ENCODE measurements at places on chromosomes 7 and 10.

GRCh38 chr7:93092757-93093370 is 24.9 kb downstream of the SAMD9 start:
- no peak overlapping the region for H3K27ac ChIP-seq
- no peaks in the 10 kb centered on the region for H3K4me1 ChIP-seq
- DNase-seq = no peak
- H3K4me3 ChIP-seq = no peak overlapping the region

- DNase-seq = no peak
- H3K4me1 ChIP-seq = no peaks in the 10 kb centered on the region
- no peak overlapping the region for H3K27ac ChIP-seq
These were observed 588.6 kb upstream of the LRRTM3 start for GRCh38 chr10:66337211-66337610.

GRCh38 chr7:43481902-43482678 is 100.8 kb upstream of the STK17A start:
- no peaks in the 10 kb centered on the region for H3K36me3 ChIP-seq
- H3K4me1 ChIP-seq = peaks cover 2% of the 10 kb centered on the region
- H3K4me3 ChIP-seq = no peak overlapping the region
- no peak for DNase-seq
- peaks cover 4% of the 10 kb centered on the region for H3K27me3 ChIP-seq

DNA sequence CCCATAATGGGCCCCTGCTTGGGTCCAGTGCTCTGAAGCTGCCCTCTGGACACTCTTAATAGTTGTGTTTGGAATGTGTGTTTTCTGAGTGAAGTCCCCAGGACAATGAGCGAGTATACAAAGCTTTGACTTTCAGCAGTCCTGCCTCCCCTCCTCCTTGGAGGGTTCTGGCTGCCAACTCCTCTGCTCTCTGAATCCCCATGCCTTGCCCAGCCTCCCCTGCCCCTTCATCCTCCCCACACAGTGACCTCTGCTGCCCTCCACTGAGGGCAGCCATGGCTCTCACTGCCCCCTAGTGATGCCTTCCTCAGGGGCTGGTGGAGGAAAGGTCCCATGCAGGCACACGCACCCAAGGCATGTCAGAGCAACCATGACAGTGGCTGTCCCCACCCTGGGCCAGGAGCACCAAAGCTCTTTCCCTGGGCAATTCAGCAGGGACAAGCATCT is 40.9 kb downstream of the FRMPD2 start:
- peaks cover 7% of the 10 kb centered on the region for H3K36me3 ChIP-seq
- DNase-seq = no peak
- H3K27me3 ChIP-seq = peaks cover 52% of the 10 kb centered on the region
- no peak overlapping the region for H3K4me3 ChIP-seq

GRCh38 chr7:1024876-1025742 is 19.2 kb upstream of the GPR146 start:
- H3K27me3 ChIP-seq = no peaks in the 10 kb centered on the region
- H3K4me3 ChIP-seq = no peak overlapping the region
- H3K36me3 ChIP-seq = no peaks in the 10 kb centered on the region
- peaks cover 22% of the 10 kb centered on the region for H3K4me1 ChIP-seq

GRCh38 chr10:84166620-84167288 is 6.8 kb upstream of the GPR15LG start:
- no peak overlapping the region for H3K4me3 ChIP-seq
- no peaks in the 10 kb centered on the region for H3K36me3 ChIP-seq
- no peaks in the 10 kb centered on the region for H3K4me1 ChIP-seq
- no peak for DNase-seq
- H3K27me3 ChIP-seq = peaks cover 7% of the 10 kb centered on the region

- peaks cover 13% of the 10 kb centered on the region for H3K36me3 ChIP-seq
- DNase-seq = no peak
- H3K27ac ChIP-seq = no peak overlapping the region
- peaks cover 27% of the 10 kb centered on the region for H3K27me3 ChIP-seq
These were observed 4.1 kb downstream of the FBXO24 start for GRCh38 chr7:100590077-100590737.

- H3K36me3 ChIP-seq = no peaks in the 10 kb centered on the region
- no peak overlapping the region for H3K27ac ChIP-seq
- no peaks in the 10 kb centered on the region for H3K27me3 ChIP-seq
- H3K4me3 ChIP-seq = no peak overlapping the region
- DNase-seq = no peak
These were observed 225.2 kb downstream of the MAD1L1 start for GRCh38 chr7:2007551-2007950.

- H3K27me3 ChIP-seq = no peaks in the 10 kb centered on the region
- H3K27ac ChIP-seq = peak overlapping the region; percentile 97
- H3K4me3 ChIP-seq = peak overlapping the region; percentile 80
These were observed 16.2 kb downstream of the OPTN start for GRCh38 chr10:13115832-13116803.

GRCh38 chr10:43396928-43397624 is 11.9 kb downstream of the HNRNPF start:
- DNase-seq = peak; percentile 64
- peaks cover 87% of the 10 kb centered on the region for H3K36me3 ChIP-seq
- peaks cover 82% of the 10 kb centered on the region for H3K4me1 ChIP-seq
- peak overlapping the region; percentile 87 for H3K27ac ChIP-seq
- peak overlapping the region; percentile 86 for H3K4me3 ChIP-seq

- no peak overlapping the region for H3K4me3 ChIP-seq
- H3K27me3 ChIP-seq = no peaks in the 10 kb centered on the region
- H3K27ac ChIP-seq = no peak overlapping the region
- DNase-seq = no peak
- no peaks in the 10 kb centered on the region for H3K4me1 ChIP-seq
- no peaks in the 10 kb centered on the region for H3K36me3 ChIP-seq
These were observed 35.7 kb downstream of the SEMA3E start for GRCh38 chr7:83613232-83613631.

DNA sequence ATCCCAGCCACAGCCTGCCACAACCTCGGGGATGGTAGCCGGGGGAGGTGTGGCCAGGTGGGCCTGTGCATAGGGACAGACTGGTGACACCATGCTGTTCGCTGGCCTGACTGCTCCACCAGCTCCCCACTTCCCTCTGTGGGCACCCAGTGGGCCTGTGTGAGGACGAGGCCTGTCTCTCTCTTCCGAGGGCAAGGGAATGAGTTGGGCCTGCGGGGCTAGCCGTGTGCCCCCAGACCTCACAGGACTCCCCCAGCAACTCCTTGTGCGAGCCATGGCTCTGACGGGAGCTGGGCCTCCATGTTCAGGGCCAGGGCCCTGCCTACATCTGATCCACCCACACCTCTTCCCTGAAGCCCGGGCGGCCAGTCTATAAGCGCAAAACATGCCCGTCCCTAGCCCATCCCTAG is 40.5 kb downstream of the PWWP2B start:
- H3K27me3 ChIP-seq = no peaks in the 10 kb centered on the region
- no peak for DNase-seq
- no peaks in the 10 kb centered on the region for H3K36me3 ChIP-seq
- H3K4me3 ChIP-seq = no peak overlapping the region

- DNase-seq = no peak
- no peak overlapping the region for H3K27ac ChIP-seq
- H3K4me3 ChIP-seq = no peak overlapping the region
- peaks cover 70% of the 10 kb centered on the region for H3K27me3 ChIP-seq
- H3K36me3 ChIP-seq = no peaks in the 10 kb centered on the region
These were observed 4.0 kb downstream of the BAMBI start for GRCh38 chr10:28681291-28681763.

- no peak overlapping the region for H3K4me3 ChIP-seq
- peaks cover 33% of the 10 kb centered on the region for H3K27me3 ChIP-seq
- H3K27ac ChIP-seq = no peak overlapping the region
- H3K36me3 ChIP-seq = no peaks in the 10 kb centered on the region
These were observed 74.7 kb upstream of the INSIG1 start for GRCh38 chr7:155223021-155223420.

- no peaks in the 10 kb centered on the region for H3K4me1 ChIP-seq
- H3K36me3 ChIP-seq = no peaks in the 10 kb centered on the region
- DNase-seq = no peak
- peaks cover 5% of the 10 kb centered on the region for H3K27me3 ChIP-seq
- H3K4me3 ChIP-seq = no peak overlapping the region
These were observed 218.0 kb upstream of the ZNF32 start for GRCh38 chr10:43866712-43867111.

DNA sequence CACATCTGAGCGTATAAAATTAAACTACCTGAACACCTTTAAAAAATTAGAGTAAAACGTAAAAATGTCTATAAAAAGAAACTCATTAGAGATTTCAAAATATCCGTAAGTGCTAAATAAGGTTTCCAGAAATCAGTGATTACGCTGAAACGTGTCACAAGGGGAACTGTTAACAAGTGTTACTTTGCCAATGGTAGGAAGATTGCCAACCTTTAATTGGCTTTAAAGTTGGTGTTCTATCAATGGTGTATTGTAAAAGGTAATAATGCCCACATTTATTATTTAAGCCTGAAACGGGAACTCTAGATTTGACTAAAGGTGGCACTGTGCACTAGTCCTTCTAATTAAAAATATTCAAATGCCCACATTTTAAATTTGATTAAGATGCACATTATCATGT is 37.8 kb upstream of the HIBADH start:
- H3K4me1 ChIP-seq = no peaks in the 10 kb centered on the region
- peaks cover 6% of the 10 kb centered on the region for H3K27me3 ChIP-seq
- H3K27ac ChIP-seq = no peak overlapping the region

DNA sequence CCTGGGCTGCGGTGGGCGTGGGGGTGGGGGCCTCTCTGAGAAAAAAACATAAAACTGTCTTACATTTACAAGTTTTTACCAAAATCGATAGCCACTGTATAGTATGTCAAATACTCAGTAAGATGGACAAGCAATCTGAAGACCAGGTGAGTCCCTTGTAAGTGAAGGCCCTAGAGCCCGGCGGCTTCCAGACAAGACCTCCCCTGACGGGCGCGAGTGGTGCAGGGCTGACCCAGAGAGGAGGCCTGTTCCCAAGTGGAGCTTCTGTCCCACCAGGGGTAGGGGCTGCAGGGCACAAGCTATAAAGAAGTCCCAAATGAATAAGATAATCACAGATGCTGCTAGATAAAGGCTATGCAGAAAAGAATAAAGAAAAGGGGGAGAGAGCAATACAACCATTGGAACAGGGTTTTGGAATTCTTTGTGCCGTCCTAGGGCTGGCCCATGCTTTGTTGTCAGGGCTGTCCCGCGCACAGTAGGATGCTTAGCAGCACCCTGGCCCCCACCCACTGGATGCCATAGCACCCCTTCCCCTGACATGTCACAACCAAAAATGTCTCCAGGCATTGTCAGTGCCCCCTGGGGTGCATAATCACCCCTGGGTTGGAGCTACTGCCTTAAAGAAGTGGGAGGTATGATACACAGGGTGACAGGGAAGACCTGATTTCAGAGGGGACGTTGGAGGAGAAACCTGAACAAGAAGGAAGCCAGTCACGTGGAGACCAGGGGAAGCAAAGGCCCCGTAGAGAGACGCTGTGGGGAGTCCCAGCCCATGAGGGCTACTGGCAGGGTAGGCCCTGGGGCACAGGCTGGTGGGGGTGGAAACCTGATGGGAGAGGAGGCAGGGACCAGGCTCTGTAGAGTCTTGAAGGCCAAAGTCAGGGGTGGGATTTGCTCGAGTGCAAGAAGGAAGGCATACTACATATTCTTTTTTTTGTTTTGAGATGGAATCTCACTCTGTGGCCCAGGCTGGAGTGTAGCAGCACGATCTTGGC is 43.1 kb downstream of the CHST15 start:
- H3K27me3 ChIP-seq = peaks cover 33% of the 10 kb centered on the region
- H3K27ac ChIP-seq = no peak overlapping the region
- no peak overlapping the region for H3K4me3 ChIP-seq
- no peaks in the 10 kb centered on the region for H3K4me1 ChIP-seq
- no peaks in the 10 kb centered on the region for H3K36me3 ChIP-seq

DNA sequence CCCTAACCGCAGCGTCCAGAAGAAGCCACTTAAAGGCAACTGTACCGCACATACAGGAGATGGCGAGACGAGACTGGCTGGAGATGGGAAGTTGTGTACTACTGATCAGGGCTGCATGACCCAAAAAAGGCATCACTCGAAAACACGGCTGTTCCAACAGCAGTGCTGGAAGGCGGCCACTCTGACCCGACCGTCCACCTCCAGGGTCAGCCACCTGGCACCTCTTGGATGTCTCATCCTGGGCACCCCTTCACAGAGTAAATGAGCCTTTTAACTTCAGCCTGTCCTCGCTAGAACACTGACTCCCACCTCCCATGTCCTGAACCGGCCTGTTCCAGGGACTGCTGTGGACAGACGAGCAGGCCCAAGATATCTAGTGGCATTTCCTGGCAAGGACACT is 180.7 kb downstream of the DIP2C start:
- H3K27ac ChIP-seq = no peak overlapping the region
- H3K36me3 ChIP-seq = no peaks in the 10 kb centered on the region
- peaks cover 15% of the 10 kb centered on the region for H3K4me1 ChIP-seq
- peaks cover 56% of the 10 kb centered on the region for H3K27me3 ChIP-seq
- no peak overlapping the region for H3K4me3 ChIP-seq
- no peak for DNase-seq

- H3K4me3 ChIP-seq = peak overlapping the region; percentile 78
- peaks cover 77% of the 10 kb centered on the region for H3K36me3 ChIP-seq
- H3K4me1 ChIP-seq = peaks cover 82% of the 10 kb centered on the region
These were observed 213.6 kb downstream of the FAM107B start for GRCh38 chr10:14560791-14561765.

- no peaks in the 10 kb centered on the region for H3K4me1 ChIP-seq
- DNase-seq = no peak
- no peak overlapping the region for H3K4me3 ChIP-seq
- no peaks in the 10 kb centered on the region for H3K27me3 ChIP-seq
These were observed 25.5 kb upstream of the TRUB1 start for GRCh38 chr10:114912470-114912859.

DNA sequence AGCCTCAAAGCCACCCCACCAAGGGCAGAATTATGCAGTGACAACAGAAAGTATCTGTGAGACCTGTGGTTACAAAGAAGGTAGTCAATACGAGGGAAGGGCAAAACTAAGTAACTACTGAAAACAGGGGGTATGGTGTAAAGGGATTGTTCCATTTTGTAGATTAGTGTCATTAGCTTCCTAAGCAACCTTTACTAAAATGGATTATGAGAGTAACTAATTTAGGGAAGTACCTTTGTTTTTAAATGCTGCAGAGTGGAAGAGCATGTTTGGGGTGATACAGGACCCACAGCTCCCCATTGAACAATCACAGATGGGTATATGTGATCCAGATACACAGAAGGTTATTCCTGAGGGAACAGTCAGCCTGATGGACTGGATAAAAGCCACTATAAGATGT is 51.3 kb upstream of the TAC1 start:
- DNase-seq = no peak
- H3K27me3 ChIP-seq = no peaks in the 10 kb centered on the region
- H3K27ac ChIP-seq = no peak overlapping the region
- no peak overlapping the region for H3K4me3 ChIP-seq
- no peaks in the 10 kb centered on the region for H3K36me3 ChIP-seq

DNA sequence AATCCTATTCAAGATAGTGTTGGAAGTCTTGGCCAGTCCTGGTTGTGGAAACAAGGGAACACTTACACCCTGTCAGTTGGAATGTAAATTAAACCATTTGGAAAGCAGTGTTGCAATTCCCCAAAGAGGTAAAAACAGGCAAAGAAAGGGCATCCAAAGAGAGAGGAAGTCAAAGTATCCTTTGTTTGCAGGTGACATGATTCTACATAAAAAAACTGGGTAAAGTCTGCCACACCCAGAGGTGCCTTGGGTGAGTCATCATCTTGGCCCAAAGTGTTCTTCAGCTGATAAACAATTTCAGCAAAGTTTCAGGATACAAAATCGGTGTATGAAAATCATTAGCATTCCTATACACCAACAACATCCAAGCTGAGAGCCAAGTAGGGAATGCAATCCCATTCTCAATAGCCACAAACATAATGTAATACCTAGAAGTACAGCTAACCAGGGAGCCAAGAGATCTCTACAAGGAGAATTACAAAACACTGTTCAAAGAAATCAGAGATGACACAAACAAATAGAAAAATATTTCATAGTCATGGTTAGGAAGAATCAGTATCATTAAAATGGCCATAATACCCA is 278.7 kb downstream of the SDK1 start:
- H3K4me1 ChIP-seq = no peaks in the 10 kb centered on the region
- no peaks in the 10 kb centered on the region for H3K36me3 ChIP-seq
- no peak overlapping the region for H3K4me3 ChIP-seq
- DNase-seq = no peak
